ENCODE measurements at places on chromosomes 1 and 21.
A peak's percentile ranks its signal among the peaks of the same experiment; 100 is the strongest.

DNA sequence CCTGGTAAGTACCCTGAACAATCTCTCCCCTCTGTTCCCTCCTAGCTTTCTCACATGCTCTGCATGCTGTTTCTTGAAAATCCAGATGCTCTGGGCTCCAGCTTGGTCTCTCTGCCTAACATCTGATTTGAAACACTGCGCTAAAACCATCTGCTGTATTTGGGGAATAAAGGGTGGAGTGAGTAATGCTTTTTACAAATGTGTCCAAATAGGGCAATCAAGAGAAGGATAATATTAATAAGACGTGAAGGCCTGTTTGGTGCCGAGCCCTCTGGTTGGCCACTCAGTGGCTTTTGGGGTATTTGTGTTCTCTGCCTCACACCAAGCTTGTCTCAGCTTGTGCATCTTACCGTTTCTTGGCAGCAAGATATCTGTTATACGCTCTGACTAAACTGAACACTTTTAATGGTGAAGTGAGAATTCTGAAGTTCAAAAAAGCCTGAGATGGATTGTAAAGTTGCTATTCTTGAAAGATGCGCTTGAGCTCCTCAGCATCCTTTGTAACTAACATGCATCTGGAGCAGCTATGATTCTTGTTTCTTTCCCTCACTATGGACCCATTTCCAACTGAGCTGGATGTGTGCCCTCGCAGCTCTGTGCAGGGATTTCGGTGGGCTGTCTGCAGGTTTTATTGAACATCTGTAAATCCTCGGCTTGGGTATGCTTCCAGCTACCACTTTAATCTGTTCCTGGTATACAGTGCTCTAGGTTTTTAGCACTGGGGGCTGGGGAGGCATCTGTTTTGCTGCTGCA, 269.4 kb downstream of the RWDD3 start:
- DNase-seq: no peak

DNA sequence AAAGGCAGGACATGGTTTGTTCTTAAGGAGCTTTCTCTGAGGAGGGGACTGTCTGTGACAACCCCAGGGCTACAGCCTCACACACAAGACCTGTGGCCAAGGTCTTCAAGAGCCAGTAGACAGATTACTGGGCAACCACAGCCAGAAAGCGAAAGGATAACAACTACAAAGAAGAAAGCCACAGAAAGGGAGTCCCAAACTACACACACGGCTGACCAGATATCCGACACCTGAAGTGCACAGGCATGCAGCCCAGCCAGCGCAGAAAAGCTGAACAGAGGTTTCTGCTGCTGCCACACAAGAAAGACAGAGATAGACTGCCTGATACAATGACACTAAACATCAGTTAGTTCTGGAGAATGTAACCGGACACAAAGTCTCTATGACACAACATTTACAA, 21.4 kb upstream of the NADK start:
- DNase-seq: no peak

DNA sequence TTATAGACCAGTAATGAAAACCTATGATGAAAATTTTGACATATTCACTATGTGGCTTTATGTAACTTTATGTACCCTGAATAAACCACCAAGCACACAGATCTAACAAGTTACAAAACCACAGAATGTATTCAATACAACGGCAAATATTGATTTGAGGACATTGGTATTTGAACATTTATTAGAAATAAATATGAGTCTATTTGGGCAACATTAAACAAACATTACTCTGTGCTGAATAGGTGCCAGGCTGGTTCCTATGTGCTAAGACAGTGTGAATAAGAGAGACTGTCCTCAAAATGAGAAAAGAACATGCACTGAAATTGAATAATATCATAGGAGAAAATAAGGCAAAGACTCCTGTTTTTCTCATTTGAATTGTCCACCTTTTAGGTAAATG, 1341.2 kb downstream of the PLA2G4A start:
- no peak for DNase-seq

DNA sequence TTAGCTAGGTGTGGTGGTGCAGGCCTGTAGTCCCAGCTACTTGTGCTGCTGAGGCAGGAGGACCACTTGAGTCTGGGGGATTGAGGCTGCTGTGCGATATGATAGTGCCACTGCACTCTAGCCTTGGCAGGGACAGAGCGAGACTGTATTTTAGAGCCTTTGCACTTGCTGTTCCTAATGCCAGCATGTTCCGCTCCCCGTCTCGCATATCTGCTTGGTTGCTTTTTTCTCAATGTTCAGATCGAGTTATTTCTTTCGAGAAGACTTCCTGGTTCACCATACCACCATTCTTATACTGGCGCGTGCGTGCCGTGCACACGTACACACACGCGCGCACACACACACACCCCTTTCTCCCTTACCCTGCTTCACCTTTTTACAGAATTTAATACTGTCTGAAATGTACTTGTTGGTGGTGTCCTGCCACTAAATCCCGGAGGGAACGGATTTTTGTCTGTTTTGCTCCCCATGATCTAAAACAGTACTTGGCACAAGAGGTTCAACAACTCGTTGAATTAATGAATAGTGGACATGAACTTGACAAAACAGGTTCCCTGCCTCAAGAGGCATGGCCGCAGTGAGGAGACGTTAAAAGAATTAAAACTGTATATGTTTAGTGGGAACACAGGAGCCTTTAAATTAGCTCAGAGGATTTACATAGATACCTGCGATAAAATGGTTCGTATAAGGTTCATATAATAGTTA, 1.1 kb upstream of the RPRD2 start:
- DNase-seq: no peak

GRCh38 chr1:119542492-119542946, 35.5 kb downstream of the HSD3B1 start:
- DNase-seq: no peak

- peak; percentile 40 for DNase-seq
Observed at GRCh38 chr1:208183977-208184911, 59.9 kb downstream of the PLXNA2 start.

DNA sequence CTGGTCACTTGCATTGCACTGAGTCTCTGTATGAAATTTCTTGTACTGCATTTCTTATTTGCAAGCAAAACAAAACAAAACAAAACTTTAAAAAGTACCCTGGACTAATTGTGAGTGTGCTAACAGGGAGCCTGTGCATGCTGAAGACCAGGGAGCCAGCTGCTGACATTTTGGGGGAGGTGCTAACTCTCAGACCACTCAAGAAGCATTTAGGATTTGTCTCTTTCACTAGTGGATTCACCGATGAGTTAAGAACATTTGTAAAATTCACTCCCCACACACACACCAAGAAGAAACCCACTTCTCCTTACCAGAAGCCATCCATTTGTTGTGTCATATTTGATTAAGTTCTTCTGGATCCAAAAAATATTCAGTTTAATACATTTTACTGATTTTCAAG, 95.7 kb upstream of the C1orf105 start:
- no peak for DNase-seq

GRCh38 chr1:44640200-44640853, 34.0 kb downstream of the TMEM53 start:
- DNase-seq: no peak

DNA sequence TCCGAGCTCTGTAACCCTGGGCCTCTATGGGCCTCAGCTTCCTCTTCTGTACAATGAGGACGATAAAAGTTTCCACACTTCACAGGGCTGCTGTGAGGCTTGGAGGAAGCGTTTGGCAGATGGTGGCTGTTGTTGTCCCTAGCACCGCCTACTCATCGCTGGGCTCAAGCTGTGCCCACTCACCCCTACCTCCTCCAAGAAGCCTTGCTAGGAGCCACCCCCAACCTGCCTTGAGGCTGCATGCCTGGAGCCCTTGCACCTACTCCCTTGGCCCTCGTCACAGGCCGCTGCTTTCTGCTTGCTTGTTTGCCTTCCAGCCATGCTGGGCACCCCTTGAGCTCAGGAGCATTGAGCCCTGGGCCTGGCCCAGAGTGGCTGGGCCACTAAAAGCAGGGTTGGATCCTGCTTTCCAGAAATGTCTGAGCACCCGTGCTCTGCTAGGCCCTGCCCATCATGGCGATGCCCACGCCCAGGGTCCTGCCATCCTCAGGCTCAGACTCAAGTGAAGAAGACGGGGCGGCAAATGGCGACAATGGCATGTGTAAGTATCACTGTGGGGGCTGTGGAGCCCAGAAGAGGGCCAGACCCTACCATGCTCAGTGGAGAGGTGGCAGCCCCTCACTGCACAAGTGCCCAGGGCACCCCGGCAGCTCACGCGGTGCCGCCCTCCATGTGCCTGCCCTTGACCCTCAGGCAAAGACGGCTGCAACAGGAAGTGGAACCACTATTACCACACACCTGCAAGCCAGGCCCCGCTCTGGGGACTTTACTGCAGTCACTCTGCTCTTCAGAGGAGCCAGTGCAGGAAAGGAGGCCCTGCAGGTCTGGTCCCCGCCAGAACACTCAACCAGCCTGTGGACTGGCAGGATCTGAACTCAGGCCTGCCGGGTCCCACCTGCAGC, 9.5 kb downstream of the SH3BGRL3 start:
- no peak for DNase-seq

DNA sequence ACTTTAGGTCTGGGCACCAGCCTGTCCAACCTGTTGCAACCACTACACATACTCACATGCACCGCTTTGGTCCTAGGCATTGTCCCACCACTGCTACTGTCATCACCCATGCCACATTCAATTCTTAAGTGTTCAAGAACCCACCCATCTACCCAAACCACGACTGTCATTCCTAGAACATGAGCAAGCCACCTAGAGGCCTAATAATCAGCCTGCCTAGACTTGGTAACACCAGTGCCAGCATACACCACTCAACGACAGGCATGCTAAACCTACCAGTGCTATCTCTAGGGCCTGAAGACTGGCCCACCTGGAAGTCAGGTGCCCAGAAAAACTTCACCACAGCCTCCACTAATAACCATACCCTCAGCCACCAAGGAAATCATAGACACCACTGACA, 532.8 kb upstream of the DEPDC1 start:
- DNase-seq: no peak

DNA sequence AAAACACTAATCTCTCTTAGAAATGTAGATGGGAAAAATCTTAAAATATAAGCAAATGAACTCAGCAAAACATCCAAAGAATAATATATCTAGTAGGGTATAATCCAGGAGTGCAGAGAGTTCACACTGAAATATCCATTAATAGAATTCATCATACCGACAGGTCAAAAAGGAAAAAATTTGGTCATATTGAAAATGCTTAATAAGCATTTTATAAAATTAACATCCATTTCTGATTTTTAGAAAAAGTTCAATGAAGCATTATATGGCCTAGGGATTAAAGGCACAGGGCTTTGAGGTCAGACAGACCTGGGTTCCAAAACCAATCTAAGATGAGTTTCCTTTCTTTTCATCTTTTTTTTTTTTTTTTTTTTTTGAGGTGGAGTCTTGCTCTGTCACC, 16.4 kb downstream of the EPHA10 start:
- no peak for DNase-seq

DNA sequence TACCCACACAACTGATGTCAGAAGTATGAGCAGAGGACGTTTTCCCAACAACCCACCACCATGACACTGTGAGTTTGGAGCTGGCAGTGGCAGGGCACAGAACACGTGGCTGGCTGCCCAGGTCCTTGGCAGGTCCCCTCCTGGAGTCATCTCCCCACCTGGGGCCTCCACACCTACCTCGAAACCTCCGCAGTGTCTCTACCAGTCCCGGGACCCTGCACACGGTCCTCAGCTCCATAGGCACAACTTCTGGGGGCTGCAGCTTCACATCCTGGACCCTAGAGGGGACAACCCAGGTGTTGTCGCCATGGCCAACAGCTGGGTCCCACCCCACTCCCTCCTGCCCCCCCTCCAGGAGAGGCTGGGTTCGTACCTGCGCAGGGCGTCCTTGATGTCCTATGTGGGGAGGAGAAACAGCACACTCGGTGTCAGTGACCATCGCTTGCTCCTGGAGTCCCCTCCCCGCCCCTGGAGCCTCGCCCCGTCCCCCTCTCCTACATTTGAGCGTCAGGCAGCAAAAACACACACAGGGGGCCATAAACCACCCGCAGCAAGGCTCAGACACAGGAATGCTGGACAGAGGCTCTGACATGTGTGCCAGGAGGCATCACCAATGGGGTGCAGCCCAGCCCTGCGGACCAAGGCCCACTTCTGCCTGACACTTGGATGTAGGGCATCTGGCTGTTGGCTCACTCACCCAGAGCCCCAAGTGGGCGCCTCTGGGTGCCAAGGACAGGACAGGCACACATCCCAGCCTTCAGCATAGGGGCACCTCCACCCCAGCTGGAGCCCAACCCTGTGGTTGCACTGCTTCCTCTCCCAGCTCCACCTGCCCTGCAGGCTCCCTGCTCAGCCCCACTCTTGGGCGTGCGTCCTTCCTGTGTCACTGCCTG, 9.6 kb downstream of the TRIM11 start:
- no peak for DNase-seq

- no peak for DNase-seq
Observed at GRCh38 chr1:233282582-233282886, 13.0 kb downstream of the PCNX2 start.

DNA sequence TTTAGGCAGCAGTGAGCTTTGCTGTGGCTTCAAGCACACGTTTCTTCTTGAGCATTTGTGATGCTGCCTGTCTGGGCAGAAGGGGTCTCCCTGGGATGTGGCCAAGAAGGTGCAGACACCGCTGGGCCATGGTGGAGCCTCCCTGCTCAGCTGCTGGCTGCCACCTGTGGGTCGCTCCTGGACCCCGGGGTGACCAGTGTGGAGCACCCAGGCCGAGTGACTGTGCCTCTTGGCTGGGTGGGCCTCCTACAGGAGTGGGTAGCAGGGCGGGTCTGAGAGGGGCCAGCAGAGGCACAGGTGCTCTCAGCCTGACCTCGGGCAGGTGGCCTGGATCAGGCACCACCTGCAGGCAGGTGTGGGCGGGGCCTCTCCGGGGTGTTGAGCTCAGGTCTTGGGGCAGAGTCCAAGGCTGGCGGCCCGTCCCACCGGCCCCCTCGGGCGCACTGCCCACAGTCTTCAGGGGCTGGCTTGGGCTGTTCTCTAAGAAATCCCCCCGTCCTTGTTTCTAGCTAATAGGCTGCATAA, 42.0 kb upstream of the COL6A1 start:
- no peak for DNase-seq

DNA sequence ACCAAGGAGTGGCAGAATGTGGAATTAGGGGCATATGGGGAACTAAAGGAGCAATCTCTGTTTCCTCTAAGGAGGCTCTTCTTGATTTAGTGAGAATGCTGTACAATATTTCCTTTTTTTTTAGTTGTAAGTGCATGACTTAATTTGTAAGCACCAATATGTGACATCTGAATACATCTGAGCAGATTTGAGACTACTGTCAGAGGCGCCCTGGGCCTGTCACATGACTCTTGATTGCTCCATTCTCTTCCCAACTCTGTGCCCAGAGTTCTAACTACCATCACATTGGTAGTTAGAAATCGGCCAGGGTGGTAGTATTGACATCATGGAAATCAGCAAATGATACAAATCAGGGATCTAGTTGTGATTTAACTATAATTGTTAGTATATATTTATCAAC, 110.1 kb upstream of the LMO4 start:
- DNase-seq: no peak

GRCh38 chr21:31872452-31873274, at the start of gene HUNK:
HUNK (plus strand) TSS chr21:31873020; CDS start chr21:31873675, 655 bp downstream.
- peak; percentile 54 for DNase-seq

All from IMR-90 (cell line).